Daoy (cell line): ENCODE measurements at places on chromosomes 2 and 18. TPM values are rescaled to one million over a fixed set of nuclear protein-coding genes. Genes with fewer than 3 reads are reported as not detected.

- DNase-seq = no peak
Observed at GRCh38 chr2:71926089-71926447, 221.6 kb downstream of the CYP26B1 start.

DNA sequence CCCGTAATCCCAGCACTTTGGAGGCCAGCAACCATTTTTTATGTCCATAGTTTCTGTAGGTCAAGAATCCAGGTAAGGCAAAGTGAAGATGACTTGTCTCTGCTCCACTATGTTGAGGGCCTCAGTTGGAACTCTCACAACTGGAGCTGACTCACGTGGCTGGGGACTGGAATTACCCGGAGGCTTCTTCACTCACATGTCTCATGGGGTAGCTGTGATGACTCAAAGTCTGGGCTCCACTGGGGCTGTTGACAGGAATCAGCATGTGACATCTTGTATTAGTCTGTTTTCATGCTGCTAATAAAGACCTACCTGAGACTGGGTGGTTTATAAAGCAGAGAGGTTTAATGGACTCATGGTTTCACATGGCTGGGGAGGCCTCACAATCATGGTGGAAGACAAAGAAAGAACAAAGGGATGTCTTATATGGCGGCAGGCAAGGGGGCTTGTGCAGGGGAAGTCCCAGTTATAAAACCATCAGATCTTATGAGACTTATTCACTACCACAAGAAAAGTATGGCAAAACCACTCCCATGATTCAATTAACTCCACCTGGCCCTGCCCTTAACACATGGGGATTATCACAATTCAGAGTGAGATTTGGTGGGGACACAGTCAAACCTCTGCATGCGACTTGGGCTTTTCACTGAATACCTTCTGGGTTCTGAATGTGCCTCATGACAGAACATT is 7.8 kb upstream of the PPP1R1C start:
- peak; percentile 68 for DNase-seq

DNA sequence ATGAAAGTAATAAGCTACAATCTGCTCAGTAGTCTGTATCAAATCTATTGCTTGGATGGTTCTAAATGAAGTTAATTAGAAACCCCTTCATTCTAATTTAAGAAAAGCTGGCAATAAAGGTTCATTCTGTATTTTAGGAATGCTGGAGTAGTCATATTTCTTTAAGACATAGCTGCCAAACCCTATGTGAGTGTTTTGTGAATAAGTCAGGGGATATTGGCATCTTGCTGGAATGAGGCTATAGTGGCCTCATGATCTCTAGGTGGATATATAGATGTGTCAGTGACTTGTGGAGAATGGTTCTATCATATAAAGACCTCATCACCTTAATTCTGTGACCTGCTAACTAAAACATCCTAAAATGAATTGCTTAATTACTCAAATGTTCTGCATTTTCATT is 196.3 kb downstream of the PDE1A start:
- DNase-seq = no peak

SALL3 gene
- total RNA-seq = 2.8 and 4.1 TPM in 2 replicates

GRCh38 chr2:145494441-145494840 is 974.5 kb upstream of the ZEB2 start:
- DNase-seq = no peak

- DNase-seq = no peak
Observed at GRCh38 chr18:58640891-58641610, 12.2 kb upstream of the ALPK2 start.

SP140 gene
- total RNA-seq = 0.11 TPM in 1 of 2 replicates, not detected in the other

- peak; percentile 15 for DNase-seq
Observed at GRCh38 chr2:227939271-227940027, 68.0 kb downstream of the DAW1 start.

- no peak for DNase-seq
Observed at GRCh38 chr2:3147651-3148530, 229.7 kb downstream of the EIPR1 start.

CNGA3 gene
- total RNA-seq = not detected in 2 replicates

SETBP1 gene
- total RNA-seq = 1.0 and 1.6 TPM in 2 replicates

DNA sequence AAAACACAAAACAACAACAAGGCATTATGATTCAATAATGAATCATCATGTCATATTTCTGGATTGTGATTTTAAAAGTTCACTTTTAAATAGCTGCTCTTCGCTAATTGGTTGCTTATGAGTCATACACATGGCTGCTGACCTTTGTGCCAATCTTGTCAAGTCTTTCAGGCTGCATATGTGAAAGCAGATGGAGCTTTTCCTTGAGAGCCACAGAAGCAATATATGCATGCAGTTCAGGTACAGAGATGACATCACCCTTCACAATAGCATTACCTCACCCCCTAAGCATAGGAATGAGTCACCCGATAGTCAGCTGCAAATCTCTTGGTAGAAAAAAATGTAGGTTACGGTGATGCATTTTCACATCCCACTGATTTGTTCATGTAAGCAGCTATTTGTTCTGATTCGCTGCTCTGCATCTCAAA is 27.2 kb downstream of the EIF2AK3 start:
- peak; percentile 94 for DNase-seq

PELI1 gene
- 6.2 and 7.1 TPM in 2 replicates for total RNA-seq

DNA sequence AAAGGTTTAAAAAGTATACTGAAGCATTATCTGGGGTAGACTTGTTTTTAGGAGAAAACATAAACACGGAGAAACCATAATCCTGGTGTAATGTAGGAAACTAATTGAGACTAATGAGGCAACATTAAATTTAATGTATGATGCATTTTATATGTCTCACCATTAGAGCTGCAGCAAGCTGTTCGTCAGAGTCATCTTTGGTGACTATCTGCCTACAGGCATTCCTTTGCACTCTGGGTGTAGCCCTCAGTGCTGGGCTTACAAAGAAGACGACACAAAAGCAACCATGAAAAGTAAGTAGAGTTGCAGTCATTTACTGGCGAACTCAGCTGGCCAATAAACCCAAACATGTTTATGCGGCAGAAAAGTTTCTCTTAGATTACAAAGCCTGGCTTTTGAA is 415.3 kb upstream of the ZEB2 start:
- no peak for DNase-seq

DNA sequence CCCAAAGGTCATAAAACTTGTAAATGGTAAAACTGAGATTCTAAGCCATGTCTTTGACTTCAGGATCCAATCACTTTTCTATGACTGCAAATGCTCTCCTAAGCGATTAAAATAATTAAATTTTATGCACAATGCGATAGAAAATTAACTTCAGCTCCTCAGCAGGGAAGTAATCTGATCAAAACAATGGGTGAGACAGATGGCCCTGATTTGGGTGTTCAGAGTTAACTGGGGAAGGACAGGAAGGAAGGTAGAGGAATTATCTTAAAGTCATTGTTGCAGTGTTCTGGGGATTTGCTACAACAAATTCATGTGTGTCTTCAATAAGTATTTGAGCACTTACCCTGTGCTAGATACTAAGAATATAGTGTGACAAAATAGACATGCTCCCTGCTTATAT is 446.0 kb upstream of the MEX3C start:
- no peak for DNase-seq

- no peak for DNase-seq
Observed at GRCh38 chr18:43888598-43888997, 611.3 kb upstream of the SYT4 start.

GDF7 gene
- total RNA-seq = 0.06 and 0.11 TPM in 2 replicates

DNA sequence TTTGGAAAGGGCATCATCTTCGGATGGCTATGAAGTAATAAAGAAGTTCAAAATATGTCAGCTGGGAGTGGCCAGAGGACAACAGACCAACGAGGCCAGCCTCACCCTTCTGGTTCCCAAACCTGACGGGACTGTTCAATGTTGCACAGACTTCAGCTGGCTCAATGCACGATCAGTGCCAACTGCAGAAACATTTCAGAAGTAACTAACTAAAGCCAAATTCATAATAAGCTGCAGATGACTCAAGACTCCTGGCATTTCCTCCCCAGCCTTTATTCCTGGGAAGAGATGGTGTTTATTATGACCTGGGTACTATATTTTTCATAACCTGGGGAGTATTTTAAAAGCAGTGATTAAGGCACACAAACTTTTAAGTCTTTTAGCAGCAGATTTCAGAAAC is 3.8 kb upstream of the ATP6V1C2 start:
- peak; percentile 74 for DNase-seq

DNA sequence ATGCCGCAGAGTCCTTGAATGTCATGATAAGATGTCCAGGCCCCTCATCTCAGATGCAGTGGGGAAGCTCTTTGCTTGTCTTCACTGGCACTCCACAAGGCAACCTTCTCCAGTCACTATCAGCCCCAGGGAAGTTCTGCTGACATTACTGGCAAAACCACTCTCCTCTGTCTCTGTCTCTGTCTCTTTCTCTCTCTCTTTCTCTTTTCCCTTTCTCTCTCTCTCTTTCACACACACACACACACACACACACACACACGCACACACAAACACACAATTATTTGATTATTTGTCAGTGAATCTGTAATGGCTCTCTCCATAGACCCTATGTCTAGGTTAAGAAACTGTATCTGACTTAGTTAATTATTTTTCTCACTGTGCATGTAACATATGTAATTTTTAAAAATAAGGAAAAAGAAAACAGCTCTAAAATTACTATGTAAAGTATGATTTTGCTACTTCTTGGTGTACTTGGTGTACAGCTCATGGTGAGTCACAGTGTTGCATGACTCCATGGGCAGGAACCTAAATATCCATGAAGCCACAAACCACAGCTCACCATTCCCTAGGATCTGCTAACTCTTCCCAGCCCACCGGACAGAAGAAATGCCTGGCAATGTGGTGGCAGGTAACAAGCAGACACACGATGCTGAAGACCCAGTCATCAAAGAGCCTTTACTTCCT is 594.9 kb upstream of the ID2 start:
- DNase-seq = peak; percentile 35
